ENCODE measurements at places on chromosomes 7 and 10.
A peak's percentile ranks its signal among the peaks of the same experiment; 100 is the strongest.

GRCh38 chr7:90717296-90718060 lies 121.4 kb downstream of the CDK14 start:
- no peak for DNase-seq

GRCh38 chr10:95796504-95796903 lies 40.5 kb downstream of the ENTPD1 start:
- no peak for DNase-seq

GRCh38 chr7:37475646-37476045 lies 27.0 kb upstream of the ELMO1 start:
- no peak for DNase-seq

DNA sequence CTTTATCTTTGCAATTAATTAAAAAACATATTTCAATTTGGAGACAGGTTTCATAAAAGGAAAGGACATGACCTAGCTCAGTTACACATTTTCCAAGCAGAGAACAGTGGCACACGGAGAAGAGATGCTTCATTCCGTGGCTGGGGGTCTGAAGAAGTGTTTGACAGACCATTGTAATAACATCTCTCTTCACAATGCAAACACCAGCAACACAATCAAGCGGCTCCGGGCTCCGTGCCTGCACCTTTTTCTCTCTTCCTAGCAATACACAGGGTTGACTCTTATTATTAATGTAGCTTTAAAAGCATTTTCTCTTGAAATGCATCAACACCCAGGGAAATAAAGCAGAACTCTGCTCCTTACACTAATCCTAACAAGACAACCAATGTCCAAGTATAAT lies 261.0 kb upstream of the AOAH start:
- no peak for DNase-seq

DNA sequence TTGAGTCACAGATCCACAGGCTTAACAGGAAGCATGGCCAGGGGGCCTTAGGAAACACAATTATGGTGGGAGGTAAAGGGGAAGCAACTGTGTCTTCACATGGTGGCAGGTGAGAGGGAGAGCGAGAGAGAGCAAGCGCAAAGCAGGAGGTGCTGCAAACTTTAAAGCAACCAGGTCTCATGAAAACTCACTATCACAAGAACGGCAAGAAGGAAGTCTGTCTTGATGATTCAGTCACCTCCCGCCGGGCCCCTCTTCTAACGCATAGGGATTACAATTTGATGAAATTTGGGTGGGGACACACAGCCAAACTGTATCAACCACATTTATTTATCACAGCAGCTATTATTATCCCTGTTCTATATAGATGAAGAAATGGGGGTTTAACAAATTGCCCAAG lies 201.6 kb downstream of the DPP6 start:
- no peak for DNase-seq

- no peak for DNase-seq
These were observed 88.1 kb downstream of the ANKIB1 start for GRCh38 chr7:92333866-92334265.

DNA sequence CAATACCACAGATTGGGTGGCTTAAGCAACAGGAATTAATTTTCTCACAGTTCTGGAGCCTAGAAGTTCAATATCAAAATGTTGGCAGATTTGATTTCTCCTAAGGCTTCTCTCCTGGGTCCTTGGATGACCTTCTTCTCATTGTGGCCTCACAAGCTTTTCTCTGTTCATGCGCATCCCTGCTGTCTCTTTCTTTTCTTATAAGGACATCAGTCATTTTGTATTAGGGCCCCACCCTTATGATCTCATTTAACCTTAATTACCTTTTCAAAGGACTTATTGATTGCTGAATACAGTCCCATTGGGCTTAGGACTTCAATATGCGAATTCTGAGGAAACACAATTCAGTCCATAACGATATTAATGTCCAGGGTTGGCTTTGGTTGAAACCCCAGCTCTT lies 285.4 kb downstream of the HDAC9 start:
- no peak for DNase-seq

DNA sequence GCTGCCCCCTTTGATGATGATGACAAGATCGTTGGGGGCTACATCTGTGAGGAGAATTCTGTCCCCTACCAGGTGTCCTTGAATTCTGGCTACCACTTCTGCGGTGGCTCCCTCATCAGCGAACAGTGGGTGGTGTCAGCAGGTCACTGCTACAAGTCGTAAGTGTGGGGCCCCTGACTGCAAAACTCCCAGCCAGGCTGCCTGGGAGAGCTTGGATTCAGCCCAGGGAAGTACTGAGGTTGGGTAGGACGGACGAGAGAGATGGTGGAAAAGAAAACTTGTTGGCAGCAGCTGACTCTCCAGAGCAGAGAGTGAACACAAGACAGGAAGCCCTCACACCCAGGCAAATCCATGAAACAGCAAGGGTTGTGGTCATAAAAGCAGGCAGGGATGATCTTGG lies 1.3 kb downstream of the PRSS2 start:
- no peak for DNase-seq

- DNase-seq, result no peak
These were observed 293.5 kb upstream of the GALNT17 start for GRCh38 chr7:70838292-70838907.

DNA sequence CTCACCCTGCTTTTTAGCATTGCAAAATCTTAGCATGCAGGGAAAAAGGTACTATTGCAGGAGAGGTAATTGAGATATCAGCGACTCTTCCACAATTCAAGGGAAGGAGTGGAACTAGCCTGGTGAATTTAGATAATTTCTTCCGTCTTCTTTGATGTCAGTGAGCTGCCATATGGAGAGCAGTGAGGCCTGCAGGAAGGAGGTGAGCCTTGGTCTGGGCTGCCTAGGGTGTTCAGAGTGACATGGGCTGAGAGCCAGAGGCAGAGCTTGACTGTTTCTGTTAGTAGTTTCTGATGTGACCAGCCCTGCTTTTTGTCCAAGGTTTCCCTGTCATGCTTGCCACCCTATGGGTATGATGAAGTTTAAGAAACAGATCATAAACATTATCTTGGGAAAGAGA lies 28.6 kb downstream of the KAT6B start:
- DNase-seq, result peak; percentile 92

DNA sequence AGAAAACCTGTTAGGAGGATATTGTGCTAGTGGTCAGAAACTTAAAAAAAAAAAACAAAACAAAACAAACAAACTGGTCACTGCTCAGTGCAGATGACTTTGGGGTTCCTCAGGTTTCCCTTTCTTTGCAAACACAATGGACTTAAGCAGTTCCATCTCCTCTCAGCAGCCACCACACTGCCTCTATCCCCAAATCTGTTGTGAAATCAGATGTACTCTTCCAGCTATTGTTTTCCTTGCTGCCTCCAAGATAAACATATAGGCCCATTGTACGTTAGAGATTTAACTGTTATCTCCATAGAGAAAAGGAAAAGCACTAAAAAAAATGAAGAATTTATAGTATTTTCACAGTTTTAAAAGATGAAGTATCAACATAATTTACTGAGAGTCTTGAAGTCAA lies 147.1 kb downstream of the MPP7 start:
- DNase-seq, result no peak

DNA sequence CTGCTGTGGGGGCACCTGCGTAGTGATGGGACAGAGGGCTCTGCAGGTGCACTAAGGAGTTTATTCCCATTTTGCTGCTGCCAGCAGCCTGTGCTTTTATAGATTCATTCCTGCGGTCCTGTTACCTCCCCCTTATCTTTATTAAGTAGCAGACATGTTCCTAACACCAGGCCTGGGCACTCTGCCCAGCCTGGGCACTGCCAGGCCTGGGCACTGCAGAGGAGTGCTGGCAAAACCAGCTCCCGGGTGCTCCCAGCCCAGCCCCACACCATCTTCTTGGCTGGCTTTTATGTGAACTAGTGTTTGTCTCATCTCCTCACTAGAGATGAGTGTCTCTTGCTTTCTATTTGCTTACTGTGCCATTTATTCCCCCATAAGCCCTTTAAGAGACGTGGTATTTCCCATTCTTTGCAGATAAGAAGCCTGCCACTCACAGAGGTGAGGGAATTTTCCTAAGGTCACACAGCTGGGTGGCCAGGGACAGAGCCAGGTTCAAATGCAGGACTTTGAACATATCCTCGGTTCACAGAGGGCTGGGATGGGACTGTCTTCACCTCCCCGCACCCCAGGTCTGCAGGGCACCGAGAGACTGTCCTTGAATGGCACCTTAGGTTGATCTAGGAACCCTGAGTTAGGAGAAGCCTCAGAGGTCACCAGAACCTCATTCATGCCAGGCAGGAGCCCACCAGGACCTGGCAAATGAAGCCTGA lies 14.6 kb upstream of the DRGX start:
- peak; percentile 76 for DNase-seq

DNA sequence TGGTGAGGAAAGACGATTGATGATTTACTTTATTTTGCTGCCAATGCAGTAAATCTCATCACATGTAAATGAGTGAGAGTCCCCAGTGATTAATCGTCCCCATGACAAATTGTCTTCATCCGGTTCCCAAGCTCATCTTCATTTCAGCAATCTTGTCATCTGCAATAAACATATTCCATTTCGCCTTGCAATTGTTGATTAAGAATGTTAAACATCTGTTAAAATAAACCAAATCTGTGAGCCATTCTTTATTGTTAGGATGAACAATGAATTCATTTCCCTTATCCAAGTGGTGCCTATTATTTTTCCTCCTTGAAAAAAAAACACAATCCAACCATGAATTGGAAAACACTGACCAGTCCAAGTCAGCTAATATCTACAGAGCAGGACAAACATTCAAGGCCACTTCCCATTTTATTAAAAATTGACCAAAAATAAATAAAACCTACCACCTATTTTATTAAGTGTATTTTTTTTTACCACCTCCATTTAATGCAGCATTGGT lies 36.5 kb downstream of the NPS start:
- DNase-seq, result no peak

DNA sequence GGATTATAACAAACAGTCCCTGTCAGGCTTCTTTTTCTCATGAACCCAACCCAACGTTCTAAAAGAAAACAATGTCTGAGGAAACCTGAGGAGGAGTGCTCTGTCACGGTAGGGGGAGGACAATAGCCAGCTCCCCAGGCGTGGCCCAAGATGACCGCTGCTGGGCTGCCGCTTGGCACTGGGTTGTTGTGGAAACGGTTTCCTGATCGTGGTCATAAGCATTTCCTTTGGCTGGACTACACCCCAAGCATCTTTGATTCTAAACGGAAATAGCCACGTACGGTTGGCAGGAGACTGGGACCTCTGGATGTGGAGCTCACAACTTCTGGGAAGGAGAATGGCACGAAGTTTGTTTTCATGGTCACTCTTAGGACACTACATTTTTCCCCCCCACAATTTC lies 30.4 kb upstream of the DMBT1 start:
- DNase-seq, result no peak

GRCh38 chr10:52918714-52919305 lies 146.2 kb upstream of the MBL2 start:
- DNase-seq, result no peak

- DNase-seq, result no peak
These were observed 92.6 kb downstream of the CREM start for GRCh38 chr10:35219292-35219691.

- DNase-seq, result no peak
These were observed 166.2 kb downstream of the PKD1L1 start for GRCh38 chr7:47782022-47782421.

- no peak for DNase-seq
These were observed 1.4 kb downstream of the C10orf62 start for GRCh38 chr10:97590748-97591495.

GRCh38 chr10:95339863-95340262 lies 49.1 kb upstream of the PDLIM1 start:
- no peak for DNase-seq

DNA sequence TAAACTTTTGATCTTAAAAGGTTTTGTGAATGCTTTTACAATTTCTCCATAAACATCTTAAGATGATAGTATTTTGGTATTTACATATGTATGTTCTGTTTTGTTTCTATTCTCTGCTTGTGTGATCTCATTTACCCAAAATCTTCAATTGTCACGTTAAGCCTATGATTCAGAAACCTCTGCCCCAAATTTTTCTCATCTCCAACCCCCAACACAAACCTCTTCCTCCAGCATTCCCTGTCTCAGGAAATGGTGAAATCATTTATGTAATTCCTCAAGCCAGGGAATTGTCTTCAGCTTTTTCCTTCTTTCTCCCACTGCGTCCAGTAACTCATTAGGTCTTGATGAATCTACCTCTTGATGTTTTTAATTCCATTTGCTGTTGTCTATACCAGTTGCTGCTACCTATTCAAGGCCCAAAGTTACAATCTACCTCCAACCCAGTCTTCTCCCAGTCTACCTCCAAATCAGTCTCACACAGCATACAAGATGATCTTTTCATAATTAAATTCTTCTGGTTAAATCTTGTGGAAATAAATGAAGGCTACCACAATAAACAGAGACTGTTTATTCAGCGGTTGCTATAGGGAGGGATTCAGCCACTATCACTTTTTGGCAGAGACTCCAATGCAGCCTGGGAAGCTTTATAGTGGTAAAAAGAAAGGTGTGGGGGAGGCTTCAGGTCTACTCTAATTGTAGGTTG lies 5.8 kb downstream of the CFAP69 start:
- no peak for DNase-seq

- DNase-seq, result no peak
These were observed 425.1 kb upstream of the NPVF start for GRCh38 chr7:25653384-25653783.

- no peak for DNase-seq
These were observed 54.3 kb downstream of the SLC16A9 start for GRCh38 chr10:59655309-59655708.

GRCh38 chr7:116538138-116538537 lies 13.3 kb downstream of the CAV1 start:
- DNase-seq, result no peak

DNA sequence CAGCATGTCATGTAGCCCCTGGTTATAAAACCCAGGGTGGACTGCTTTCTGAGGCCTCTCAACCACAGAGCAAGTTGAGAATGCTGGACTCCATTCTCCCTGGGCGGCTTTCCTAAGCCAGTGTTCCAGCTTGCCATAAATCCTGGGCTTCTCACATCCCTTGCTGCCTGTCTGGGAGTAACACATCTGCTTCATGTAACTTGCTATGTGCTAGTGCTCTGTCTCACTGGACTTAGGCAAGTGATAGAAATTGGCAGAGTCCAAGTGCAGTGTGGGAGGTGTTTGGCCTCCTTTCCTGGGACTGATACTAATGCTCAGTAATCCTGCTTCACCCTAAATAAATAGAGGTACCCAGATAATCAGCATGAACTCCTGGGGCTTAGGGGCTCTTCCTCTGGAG lies 277.1 kb upstream of the POM121L12 start:
- DNase-seq, result no peak

GRCh38 chr7:93551063-93551895 lies 23.2 kb downstream of the CALCR start:
- DNase-seq, result peak; percentile 23

DNA sequence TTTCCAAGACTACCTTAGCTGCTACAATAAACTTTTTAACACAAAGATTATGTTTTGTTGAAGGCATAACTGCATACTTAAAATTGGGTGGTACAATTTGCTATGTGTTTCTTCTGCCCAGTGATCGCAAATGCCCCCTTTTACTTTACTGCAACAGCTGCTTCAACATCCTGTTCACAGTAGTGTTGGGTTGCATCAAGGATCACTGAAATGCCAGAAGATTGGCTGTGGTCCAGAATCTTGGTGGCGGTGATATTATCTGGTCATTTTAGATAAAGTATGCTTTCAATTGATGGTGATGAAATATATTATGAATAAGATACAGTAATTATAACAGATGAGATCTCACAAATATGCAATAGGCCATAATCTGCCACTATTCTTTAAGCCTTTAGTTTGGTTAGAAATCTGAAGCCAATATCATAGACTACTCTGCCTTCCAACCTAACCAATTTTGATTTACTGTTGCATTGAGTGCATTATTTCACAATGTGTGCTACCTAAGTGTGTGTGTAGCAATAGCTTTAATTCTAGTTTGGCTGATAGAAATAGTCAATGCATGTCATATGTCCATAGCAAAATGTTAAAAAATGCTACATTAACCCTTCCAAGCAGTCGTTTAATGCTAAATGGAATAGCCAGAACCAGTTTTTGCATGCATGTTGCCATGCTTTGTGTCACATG lies 29.8 kb upstream of the ING3 start:
- DNase-seq, result no peak

All from G401 (cell line).